ENCODE measurements at places on chromosomes 4 and X. TPM values are rescaled to one million over a fixed set of nuclear protein-coding genes. Genes with fewer than 3 reads are reported as not detected.

LPAR4 gene
- total RNA-seq, result 0.26 TPM

DNA sequence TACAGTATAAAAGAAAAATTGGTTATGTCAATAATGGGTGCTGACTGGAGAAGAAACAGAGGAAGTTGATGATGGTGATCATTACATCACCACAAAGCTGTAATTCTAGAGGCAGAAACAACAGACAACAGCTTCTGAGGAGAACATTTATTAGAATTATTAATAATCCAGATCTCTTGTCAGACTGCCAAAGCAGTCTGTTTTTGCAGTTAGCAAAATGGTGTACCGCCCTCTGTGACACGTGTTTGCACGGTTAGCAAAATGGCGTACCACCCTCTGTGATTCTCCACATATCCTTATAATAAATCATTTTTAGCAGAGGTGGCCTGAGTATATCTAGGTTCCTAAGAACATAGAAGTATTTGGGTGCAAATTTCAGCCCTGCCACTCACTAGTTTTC is 154.0 kb upstream of the TENT5D start:
- DNase-seq, result no peak

GRCh38 chrX:47960406-47960805 is 43.4 kb downstream of the ZNF182 start:
- no peak for DNase-seq

- no peak for DNase-seq
Observed at GRCh38 chr4:48483006-48483776, at the start of gene SLC10A4. Gene SLC10A4 (plus strand): TSS chr4:48483343. CDS start chr4:48483562, 219 bp downstream.

DNA sequence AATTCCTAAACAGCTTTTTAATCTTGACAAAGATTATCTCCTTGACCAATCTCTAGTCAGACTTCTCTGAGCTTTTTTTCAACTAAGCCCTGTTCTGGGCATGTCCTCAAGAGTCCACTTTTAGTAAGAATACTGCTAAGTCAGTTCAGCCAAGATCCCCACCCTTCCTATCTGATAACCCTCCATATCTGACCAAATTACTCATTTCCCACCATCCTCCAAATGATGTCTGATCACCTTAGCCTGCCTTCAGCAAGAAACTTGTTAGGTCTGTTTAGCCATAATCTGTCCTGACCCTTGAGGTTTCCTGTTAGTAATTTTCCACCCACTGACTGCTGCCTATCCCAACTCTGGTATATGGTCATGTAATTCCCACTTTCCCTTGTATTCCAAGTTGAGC is 65.2 kb downstream of the FAM13A start:
- DNase-seq, result no peak
